ENCODE measurements at places on chromosomes 2 and 18.

GRCh38 chr2:43127941-43128558 lies 98.4 kb downstream of the ZFP36L2 start:
- DNase-seq: no peak

DNA sequence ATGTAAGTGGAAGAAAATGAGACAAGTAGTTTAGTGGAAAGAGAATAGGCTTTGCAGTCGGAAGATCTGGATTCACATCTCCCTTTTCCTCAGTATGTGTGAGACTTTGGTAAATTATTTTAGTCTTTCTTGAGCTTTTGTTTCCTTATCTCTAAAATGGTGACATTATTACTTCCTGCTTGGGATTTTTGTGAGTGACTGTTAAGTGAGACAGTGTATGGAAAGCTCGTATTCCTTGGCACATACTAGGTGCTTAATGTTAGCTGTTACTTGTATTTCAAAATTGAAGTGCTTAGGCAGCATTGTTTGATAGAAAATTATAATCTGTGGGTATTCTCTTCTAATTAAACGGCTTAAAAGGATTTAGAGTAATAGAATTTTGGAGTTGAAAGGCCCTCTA lies 2.0 kb downstream of the ZNF638 start:
- no peak for DNase-seq

DNA sequence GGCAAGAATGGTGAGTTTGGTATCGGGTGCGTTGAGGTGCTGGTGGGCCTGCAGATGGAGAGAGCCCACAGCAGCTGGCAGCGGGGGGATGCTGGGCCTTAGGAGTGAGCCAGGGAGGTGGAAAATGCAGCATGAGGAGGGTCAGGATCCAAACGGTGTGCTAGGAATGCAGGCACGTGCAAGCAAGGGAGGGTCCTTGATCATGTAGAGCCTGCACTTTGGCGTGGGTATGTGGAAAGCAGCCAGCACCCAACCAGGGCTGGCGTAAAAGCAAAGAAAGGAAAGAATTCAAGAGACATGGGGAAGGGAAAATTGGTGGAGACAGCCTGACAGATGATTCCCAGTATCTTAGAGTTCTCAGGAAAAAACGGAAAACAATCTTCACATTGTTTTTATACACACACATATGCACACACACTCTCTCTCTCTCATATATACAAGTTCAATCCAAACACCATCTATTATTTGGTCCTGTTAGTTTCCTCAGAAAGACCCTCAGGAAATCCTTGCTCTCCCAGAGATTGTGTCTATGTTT lies 46.3 kb downstream of the LTBP1 start:
- DNase-seq: no peak

GRCh38 chr2:237026981-237027711 lies 58.5 kb upstream of the COPS8 start:
- peak; percentile 16 for DNase-seq

- no peak for DNase-seq
These were observed 2.5 kb upstream of the SERPINE2 start for GRCh38 chr2:224041554-224041953.

DNA sequence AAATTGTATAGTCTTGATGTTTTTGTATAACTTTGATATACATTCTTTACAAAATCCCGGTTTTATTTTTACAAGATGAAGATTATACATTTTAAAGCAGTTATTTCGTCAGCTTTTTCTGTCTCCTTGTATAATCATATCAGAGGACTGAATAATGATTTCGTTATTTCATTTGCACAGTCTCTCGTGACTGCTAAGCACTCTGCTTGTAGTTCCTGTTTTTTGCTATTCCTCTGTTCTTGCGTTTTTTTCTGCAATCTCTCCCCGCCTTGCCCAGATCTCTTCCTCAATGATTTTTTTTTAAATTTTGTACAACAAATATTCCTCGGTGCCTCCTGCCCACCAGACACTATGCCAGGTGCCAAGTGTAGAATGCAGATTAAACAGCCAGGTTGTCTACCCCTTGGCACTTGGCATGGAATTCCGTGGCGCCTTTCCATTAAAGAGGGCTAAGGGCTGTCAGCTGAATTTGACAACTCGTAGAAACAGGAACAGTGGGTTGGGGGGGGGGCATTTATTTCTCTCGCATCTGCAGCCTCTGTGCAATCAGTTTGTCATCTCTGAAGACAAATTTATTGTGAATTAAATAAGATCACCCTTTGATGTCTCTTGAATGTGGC lies 69.6 kb downstream of the KLHL29 start:
- DNase-seq: no peak

- DNase-seq: no peak
These were observed 26.0 kb downstream of the SH3YL1 start for GRCh38 chr2:237878-238277.

DNA sequence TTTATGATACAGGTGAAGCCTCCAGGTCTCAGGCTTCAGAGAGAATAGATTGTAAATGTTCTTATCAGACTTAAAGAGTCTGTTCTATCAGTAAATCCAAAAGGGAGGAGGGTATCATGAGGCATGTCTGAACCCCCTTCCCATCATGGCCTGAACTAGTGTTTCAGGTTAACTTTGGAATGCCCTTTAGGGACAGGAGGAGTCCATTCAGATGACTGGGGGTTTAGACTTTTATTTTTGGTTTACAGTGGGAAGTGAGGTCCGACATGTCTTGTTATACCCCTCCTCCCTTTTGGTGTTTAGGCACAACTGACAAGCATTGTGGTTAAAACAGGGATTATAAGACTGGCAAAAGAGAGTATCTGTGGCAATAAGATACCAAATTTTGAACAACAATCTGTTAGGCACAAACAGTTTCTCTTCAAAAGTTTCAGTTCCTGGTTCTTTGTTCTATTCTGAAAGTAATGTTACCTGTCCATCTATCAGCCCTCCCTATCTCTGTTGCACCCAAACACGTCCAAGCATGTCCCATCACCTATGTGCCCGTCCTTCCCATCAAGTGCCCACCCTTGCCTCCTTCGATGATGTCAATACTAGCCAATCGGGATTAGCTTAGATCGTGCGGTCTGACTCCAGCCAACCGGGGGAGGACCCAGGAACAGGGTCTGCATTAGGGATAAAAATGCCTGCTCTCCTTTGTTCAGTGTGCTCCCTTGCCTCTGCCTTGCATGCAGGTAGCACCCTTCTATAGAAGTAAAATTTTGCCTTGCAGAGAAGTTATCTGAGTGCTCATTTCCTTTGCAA lies 16.4 kb downstream of the TCF23 start:
- DNase-seq: no peak

DNA sequence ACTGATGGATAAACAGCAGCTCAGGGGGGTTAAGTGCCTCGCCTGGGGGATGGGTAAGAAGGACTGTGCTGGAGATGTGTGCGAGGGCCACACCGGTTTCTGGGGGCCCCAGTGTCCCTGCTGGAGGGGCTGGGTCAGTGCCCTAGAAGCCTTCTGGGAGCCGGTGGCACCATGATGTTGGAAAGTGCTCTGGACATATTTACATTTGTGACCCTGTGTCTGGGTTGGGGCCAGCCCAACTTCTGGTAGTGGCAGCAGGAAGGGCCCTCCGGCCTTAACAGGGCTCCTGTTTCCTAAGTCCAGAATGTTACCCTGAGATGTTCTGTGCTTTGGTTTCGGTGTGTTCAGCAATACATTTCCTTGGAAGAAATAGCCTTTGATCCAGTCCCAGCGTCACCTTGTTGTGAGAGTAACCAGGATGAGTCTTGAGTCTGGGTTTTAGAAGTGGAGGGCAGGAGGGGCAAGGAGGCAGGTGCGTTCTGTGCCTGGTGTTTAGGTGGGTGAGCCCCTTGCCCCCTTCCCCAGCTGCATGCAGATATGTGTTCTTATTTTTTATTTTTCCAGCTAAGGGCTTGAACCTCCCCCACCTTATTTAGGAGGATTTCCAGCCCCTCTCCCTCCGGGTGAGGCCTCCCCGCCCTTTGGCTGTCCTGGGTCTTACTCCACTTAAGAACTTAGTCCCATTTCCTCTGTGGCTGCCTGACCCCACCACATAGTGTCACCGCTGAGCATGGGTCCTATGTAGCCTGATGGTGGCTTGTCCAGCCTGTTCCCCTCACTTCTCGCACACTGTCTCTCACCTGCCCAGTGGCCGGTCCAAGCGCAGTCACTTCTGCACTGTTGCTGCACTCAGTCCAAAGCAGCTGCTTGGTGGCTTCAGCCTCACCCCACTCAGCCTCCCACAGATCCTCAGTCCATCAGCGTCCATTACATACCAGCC lies 132.7 kb upstream of the HS6ST1 start:
- no peak for DNase-seq

DNA sequence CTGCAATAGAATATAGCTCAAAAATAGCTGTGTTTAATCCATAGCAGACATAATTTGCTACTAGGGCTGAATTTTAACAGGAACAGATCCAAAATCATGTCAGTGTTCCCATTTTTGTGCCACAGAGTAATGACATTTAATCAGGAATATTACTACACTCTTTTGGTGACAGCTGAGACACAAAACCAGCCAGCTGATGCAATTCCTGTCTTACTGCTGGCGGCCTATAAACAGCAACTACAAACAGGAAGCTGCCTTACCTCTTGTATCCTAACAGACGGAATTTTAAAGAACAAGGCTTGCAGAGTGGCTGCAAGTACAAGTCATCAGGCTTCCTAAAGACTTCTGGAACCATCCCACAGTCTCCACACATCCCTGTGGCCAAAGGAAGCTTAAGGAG lies 218.1 kb downstream of the ZNF521 start:
- no peak for DNase-seq

DNA sequence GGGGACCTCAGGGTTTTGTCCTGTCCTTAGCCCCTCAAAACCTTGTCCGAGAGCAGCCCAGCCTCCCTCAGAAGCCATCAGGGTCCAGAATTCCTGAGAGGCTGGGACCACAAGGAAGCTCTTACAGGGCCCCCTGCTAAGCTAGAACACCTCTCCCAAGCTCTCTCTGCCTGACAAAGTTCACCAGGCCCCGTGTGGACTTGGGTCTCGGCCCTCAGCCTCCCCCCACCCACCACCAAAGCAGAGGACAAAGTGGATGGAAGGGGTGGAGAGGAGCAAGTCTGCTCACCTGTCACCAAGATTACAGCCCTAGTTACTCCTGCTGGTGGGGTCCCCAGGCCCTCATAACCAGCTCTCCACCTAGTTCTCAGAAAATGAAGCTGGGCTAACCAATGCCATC lies 16.8 kb downstream of the RAB11FIP5 start:
- no peak for DNase-seq

- no peak for DNase-seq
These were observed 5.3 kb downstream of the RNU2-63P start for GRCh38 chr2:88011011-88011410.

DNA sequence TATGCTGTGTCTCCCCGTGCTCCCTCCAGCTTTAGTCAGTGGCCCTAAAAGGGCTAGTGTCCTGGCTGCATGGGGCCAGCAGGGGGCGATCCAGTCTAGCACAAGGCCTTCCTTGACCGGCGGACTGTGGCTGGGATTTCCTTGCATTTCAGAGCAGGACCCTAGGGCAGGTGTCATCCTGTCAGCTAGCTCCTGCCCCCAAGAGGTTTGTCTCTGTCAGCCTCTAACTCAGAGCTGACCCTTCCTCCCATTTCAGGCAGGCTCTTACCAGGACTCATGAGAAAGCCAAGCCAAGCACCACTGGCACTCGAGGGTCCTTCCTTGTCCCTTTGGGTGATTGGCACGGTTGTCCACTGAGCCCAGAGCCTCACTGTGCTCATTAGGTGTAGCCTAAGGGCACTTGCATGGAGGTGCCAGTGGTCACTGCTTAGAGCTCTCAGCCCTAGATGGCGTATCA lies 140.3 kb downstream of the RPIA start:
- peak; percentile 10 for DNase-seq

DNA sequence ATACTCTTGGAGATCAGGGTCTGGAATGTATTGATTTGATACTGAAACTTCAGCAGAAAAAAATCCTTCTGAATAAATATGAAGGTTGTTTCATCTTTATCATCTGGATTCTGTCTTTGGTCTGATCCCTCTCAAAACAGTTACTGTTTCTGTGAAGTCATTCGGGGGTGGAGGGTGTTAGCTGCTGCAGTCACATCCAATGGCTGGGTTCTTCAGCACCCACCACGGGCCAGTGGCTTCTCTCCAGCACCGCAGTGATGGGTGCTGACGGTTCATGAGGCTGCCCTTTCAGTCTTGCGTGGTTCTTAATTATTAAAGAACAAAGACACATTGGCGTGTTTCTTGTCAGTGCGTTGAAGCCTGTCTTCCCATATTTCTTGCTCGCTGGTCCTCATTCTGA lies 148.0 kb downstream of the LDLRAD4 start:
- no peak for DNase-seq

- no peak for DNase-seq
These were observed 76.3 kb downstream of the ACTR3 start for GRCh38 chr2:113966171-113966570.

DNA sequence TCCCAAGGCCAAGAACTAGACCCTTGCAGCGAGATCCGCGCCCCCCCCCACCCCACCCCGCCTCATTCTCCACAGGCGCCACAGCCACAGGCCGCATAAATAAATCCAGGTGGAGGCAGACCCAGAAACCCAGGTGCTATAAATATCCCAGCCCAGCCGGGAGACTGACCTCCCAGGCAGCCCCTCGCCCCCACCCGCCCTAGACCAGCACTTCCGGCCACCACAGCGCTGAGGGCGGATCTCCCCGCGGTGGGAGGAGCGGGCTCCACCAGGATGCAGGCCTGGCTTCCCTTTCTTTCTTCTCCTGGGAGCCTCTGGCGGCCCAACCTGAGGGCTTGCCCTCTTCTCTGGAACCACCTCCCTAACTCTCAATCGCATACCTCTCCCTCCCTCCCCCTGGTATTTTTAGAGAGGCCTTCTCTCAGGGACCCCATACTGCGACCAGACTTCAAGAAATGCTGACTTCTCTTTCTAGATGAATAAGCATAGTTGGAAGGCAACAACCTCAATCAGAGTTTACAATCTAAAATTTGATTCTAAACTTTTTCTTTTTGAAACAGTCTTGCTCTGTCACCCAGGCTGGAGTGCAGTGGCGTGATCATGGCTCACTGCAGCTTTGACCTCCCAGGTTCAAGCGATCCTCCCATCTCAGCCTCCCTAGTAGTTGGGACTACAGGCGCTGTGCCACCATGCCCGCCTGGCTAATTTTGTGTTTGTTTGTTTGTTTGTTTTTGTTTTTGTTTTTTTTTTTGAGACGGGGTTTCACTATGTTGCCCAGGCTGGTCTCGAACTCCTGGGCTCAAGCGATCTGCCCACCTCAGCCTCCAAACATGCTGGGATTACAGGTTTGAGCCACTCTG lies 55.0 kb downstream of the PKDCC start:
- no peak for DNase-seq

- no peak for DNase-seq
These were observed 80.5 kb upstream of the ITPRID2 start for GRCh38 chr2:181810823-181811695.

DNA sequence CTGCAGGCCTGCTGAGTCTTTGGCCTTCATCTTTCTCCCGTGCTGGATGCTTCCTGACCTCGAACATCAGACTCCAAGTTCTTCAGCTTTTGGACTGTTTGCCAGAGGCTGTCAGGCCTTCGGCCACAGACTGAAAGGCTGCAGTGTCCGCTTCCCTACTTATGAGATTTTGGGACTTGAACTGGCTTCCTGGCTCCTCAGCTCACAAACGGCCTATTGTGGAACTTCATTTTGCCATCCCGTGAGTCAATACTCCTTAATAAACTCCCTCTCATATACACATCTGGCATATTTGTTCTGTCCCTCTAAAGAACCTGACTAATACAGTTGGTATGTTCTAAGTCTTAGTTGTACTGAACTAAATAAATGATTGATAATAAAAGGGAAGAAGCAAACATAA lies 702.8 kb upstream of the LINC00305 start:
- no peak for DNase-seq

Data from activated T-cell treated with anti-CD3 and anti-CD28 coated beads for 24 hours (primary cell).